NCI-H187 (cell line): ENCODE measurements at places on chromosomes 16 and 17.

- DNase-seq, result no peak
Observed at GRCh38 chr16:57690782-57691471, 3.7 kb upstream of the DRC7 start.

DNA sequence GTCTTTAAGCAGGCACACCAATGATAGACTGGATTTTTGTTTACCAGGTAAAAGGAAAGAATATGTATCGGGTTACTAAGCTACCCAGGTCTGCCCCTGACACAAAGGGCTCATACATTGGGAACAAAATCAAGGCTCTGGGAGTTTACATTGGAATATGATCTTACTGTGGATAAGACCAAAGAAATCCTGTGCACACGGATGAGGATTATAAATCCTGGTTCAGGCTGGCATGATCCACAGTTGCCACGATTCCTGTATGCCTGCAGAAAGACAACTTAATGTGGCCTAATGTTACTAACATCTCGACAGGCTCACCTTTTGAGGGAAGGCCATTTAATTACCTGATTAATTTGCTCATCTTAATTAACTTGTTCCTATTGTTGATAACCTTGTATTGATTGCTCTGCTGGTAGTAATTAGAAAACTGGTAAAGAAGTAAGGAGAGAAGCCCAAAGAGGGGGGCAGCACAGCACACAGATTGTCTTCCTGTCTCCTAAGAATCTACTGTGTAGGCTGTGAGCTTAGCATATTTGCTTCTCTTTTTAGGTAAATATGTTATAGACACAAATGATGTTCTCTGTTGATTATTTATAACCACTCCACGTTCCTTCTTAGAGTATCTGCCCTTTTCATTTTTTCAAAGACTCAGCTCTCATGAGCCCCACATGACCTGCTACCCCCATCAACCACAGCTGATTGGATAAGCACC lies 51.0 kb upstream of the TOX3 start:
- DNase-seq, result peak; percentile 19

DNA sequence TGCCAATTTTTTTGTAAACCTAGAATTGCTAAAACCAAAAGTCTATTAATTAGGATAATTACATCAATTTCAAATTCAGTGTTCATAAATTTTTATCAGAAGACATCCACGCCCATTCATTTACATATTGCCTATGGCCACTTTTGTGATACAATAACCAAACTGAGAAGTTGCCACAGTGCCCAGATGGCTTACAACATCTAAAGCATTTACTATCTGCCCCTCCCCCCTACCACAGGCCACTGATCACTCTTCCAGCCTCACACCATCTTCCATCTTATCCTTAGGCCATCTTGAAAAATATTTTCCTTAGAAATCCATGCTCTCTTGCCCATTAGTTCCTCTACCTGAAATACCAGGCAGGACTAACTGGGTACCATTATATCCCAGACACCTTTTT lies 6.3 kb upstream of the PRKAR1A start:
- DNase-seq, result no peak

DNA sequence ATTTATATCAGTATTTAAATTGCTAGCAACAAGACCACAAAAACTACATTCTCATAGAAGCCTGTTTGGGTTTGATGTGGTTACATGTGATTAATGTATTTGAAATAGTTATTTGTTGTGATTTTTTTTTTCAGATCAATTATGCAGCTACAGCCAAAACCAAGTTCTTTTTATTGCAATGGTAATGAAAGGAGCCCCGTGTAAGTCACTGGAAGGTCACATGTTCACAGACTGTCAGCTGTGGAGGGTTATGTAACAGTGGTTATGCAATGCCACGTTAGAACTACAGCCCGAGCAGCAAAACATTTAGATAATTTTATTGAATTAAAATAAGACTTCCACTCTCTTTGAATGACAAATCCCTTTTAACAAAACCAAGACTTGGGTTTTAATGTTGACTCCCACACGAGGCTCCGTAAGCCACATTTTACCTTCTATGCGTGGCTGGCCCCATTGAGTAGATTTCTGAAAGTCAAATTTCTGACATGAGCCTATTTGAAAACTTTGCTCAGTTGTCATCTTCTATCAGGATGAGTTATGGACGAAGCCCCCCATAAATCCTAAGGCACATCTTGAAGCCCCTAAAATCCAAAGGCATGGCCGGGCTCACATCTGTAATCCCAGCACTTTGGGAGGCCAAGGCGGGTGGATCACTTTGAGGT lies 41.8 kb upstream of the SEC14L1 start:
- DNase-seq, result no peak

DNA sequence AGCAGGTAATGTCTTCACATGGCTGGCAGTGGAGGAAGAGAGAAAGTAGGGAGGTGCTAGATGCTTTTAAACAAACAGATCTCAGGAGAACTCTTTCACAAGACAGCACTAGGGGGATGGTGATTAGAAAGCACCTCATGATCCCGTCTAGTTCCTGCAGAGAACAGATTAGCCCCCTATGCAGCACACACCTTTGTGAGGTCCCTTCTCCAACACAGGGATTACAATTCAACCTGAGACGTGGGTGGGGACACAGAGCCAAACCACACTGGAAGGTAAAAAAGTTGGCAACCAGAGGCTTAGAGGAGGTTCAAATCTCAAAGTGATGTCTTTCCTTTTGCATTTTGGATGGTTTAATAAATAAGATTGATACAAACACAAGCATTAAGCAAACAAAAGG lies 394.7 kb downstream of the WWOX start:
- no peak for DNase-seq

DNA sequence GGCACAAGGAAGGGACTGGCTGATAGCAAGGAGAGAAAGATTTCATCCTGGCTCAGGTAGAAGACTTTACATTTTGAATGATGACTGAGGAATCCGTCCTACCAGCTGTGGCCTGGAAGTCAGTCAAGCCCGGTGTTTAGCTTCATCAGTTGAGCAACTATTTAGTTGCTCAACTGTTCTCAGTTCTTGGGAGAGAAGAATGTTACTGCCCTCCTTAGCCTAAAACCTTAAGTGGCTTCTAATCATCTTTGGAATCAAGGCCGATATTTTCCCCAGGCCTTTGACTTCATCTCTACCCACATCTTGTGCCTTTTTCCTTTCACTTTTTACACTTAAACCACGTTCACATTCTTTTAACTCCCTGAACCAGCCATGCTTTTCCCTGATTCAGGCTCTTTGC lies 17.3 kb upstream of the RBL2 start:
- no peak for DNase-seq

DNA sequence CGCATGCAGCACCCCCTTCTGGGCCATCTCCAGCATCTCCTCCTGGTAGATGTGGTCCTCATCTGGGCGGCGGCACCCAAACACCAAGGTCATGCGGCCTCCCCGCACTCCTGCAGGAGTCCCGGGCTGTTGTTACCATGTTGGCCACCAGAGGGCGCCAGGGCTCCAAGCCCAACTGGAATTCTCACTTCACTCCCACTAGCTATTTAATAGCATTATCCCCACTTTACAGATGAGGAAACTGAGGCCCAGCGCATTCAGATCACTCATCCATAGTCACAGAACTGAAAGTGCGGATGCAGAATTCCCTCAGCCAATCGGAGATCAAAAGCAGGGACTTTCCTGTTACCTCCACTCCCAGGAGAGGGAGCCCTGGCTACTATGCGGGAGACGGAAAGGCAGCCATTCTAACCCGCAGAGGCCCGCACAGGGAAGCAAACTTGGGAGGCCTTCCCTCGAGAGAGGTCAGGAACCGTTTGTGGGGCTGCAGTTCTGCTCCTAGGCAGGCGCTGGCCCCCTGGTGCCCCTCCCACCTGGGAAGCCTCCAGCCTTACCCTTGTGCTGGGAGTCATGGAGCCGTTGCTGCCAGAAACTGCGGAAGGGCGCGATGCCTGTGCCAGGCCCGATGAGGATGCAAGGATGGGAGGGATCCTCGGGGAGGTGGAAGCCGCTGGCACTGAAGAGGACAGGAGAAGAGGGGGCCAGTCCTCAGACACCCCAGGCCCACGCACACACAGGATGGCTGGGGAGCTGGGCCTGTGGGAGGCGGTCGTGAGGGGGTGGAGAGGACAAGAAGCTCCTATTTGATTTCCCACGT lies 40.1 kb downstream of the NOS2 start:
- DNase-seq, result peak; percentile 24

GRCh38 chr17:4136373-4136772 lies 6.5 kb downstream of the ZZEF1 start:
- no peak for DNase-seq

GRCh38 chr17:82399041-82399441 lies 19.1 kb upstream of the HEXD start:
- DNase-seq, result no peak
